ENCODE measurements at places on chromosomes 7 and 10. TPM values are rescaled to one million over a fixed set of nuclear protein-coding genes. Genes with fewer than 3 reads are reported as not detected.
A peak's percentile ranks its signal among the peaks of the same experiment; 100 is the strongest.

Gene CELF2
- 74.9 TPM for total RNA-seq

Gene PPP1R3C
- 236 TPM for total RNA-seq

Gene MSMB
- total RNA-seq: not detected

Gene AZGP1
- total RNA-seq: 85.5 TPM

Gene C10orf105
- 0.05 TPM for total RNA-seq

Gene EGR2
- total RNA-seq: 0.52 TPM

Gene PRLHR
- not detected for total RNA-seq

Gene SPDYE3
- total RNA-seq: not detected

Gene CCL26
- total RNA-seq: 0.49 TPM

- DNase-seq: no peak
These were observed 444.6 kb downstream of the NRG3 start for GRCh38 chr10:82319562-82319961.

DNA sequence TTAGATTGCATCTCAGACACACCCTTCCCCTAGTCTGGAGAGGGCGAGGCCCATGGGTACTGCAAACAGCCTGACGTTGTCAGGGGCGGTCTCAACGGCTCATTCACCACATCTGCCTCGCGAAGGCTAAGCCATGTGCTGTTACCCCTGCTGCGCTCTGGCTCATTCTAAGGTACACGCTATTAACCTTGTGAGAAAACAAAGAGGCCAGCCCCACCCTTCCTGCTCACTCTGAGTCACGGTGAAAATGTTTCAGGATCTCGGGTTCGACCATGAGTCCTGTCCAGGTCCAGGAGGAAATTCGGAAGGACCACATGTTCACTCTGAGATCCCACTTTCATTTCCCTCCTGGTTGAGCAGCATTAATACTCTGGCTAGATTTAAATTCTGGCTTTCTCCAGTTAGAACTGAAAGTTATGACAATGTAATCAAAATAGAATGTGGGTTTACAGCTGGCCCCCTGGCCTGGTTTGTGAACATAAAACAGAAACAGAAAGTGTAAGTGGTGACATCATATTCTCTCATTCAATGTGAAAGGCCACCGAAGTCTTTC is 55.2 kb downstream of the EGFR start:
- DNase-seq: peak; percentile 42

- DNase-seq: no peak
These were observed 262.2 kb downstream of the WDR11 start for GRCh38 chr10:121113385-121113696.

DNA sequence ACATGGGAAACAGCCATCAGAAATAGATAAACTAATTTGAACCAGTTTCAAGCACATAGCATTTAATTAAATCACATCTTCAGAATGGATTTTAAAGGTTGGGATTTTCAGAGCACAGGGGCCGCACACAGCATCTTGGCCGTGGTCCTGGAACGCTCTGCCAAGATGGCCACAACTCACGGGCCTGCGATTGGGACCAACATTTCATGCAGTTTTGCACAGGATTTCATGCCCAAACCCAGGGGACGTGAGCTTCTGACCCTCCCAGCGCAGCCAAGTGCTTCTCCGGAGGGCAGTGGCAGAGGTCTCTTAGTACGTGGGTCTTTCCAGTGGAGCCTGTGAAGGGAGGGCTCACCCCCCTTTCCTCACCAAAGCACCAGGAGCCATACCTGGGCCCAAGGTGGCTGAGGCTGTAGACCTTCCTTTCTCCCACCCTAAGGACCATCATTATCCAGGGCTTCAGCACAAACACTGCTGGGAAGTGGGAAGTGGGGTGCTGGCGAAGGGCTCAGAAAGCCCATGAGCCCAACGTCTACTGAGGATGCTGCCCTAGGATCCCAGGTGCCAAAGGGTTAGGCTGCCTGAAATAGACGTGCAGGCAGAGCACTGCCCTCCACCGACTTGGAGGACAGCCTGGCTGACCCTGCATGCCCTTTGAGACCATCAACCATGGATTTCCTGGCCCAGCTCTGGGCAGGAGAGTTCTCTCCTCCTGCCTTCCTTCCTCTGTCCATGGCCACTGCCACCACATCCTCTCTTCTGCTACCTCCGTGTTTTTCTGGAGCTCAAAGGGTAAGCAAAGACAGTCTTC is 611.2 kb upstream of the MGMT start:
- no peak for DNase-seq

DNA sequence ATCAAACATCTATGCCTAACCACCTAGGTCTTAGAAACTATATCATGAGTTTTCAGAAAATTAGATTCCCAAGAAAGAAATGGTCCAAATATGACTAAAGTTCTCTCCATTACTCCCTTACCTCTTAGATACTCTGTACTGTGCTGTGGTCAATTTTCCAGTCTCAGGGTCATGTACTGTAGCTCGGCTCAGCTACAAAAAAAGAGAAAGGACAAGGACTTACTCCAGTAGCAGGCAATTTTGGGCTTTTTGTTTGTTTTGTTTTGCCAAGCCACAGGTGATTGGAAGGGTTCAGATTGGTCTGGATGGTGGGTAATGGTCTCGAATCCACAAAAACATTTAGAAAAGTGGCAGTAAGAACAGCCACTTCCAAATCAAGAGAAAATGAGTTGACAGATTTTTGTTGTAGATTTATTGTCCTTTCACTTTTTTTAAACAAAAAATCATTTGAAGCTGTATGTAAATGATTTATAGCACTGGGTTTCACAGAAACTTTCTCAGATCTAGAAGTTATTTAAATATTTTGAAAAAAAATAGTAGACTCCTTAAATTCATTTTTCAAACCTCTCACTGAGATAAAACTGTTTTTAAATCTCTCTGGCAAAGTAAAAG is 52.8 kb downstream of the P4HA1 start:
- DNase-seq: no peak

DNA sequence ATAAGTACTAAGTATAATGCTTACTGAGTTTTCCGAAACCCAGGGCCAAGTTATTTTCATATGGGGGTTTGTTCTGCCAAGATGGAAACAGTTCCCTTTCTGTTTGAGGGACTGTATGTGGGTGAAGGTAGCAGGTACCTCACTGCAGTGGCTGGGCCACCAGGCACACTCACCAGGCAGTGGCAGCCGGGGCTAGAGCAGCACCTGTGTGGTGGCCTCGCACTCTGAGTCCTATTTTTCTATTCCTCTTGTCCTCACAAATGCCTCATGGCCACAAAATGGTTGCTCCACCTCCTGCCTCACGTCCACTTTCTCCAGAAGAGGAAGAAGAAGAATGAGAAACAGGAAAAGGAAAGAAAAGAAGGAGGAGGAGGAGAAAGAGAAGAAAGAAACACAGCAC is 167.3 kb upstream of the SHH start:
- DNase-seq: no peak

GRCh38 chr7:34190299-34190698 is 285.0 kb downstream of the BMPER start:
- peak; percentile 58 for DNase-seq

GRCh38 chr10:111865550-111865949 is 318.0 kb downstream of the GPAM start:
- no peak for DNase-seq

GRCh38 chr7:157897681-157898080 is 560.9 kb downstream of the DNAJB6 start:
- no peak for DNase-seq

GRCh38 chr7:8089036-8089780 is 120.6 kb downstream of the GLCCI1 start:
- DNase-seq: no peak

- peak; percentile 73 for DNase-seq
These were observed 20.5 kb upstream of the ZNF273 start for GRCh38 chr7:64882341-64883112.
